ENCODE measurements at places on chromosomes 16 and 17.
A peak's percentile ranks its signal among the peaks of the same experiment; 100 is the strongest.

DNA sequence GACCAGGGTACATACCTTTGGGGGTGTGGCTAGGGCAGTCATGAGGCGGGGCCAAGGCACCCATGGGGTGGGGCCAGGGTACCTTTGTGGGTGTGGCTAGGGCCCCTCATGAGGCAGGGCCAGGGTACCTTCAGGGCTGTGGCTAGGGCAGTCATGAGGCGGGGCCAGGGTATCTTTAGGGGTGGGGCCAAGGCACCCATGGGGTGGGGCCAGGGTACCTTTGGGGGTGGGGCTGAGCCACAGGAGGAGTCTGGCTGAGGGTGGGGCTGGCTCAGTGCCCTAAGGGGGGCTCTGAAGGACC lies 3.5 kb downstream of the GNG13 start:
- no peak for DNase-seq
- H3K4me3 ChIP-seq: no peak overlapping the region
- no peaks in the 10 kb centered on the region for H3K27me3 ChIP-seq
- no peaks in the 10 kb centered on the region for H3K36me3 ChIP-seq
- peaks cover 2% of the 10 kb centered on the region for H3K4me1 ChIP-seq

DNA sequence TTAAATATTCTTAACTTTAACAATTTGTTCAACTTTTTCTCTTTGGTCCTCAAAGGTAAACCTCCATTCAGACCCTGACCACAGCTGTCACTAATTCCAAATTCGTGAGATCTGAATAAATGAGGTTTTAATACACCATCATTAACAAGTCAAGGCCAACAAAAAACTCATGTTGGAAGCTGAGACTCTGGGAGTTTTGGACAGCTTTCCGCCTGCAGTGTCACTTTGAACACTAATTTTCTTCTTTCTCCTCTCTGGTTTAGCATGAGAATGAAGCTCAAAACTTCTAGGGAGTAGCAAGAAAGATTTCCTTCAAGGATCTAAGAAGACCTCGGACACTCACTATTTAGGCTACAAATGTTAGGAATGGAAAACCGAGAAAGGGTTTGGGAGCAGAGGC lies 32.7 kb upstream of the DNAH9 start:
- H3K36me3 ChIP-seq: no peaks in the 10 kb centered on the region
- H3K27me3 ChIP-seq: no peaks in the 10 kb centered on the region
- H3K27ac ChIP-seq: no peak overlapping the region
- DNase-seq: no peak
- H3K4me1 ChIP-seq: no peaks in the 10 kb centered on the region
- H3K4me3 ChIP-seq: no peak overlapping the region

GRCh38 chr17:18920911-18921441 lies 31.0 kb upstream of the SLC5A10 start:
- DNase-seq: peak; percentile 36
- H3K36me3 ChIP-seq: peaks cover 15% of the 10 kb centered on the region
- H3K4me1 ChIP-seq: peaks cover 70% of the 10 kb centered on the region
- H3K27ac ChIP-seq: peak overlapping the region; percentile 54
- H3K4me3 ChIP-seq: peak overlapping the region; percentile 39

GRCh38 chr17:59527931-59528330 lies 37.5 kb upstream of the DHX40 start:
- peaks cover 2% of the 10 kb centered on the region for H3K27me3 ChIP-seq
- no peak overlapping the region for H3K4me3 ChIP-seq
- no peaks in the 10 kb centered on the region for H3K4me1 ChIP-seq
- no peak for DNase-seq
- no peaks in the 10 kb centered on the region for H3K36me3 ChIP-seq

- H3K36me3 ChIP-seq: peaks cover 19% of the 10 kb centered on the region
- peaks cover 2% of the 10 kb centered on the region for H3K4me1 ChIP-seq
These were observed 20.7 kb upstream of the CMTM4 start for GRCh38 chr16:66717112-66717675.

- peaks cover 2% of the 10 kb centered on the region for H3K27me3 ChIP-seq
- DNase-seq: no peak
- H3K36me3 ChIP-seq: no peaks in the 10 kb centered on the region
- H3K4me1 ChIP-seq: no peaks in the 10 kb centered on the region
- H3K27ac ChIP-seq: no peak overlapping the region
- H3K4me3 ChIP-seq: no peak overlapping the region
These were observed 403.4 kb downstream of the GRIN2A start for GRCh38 chr16:9778849-9779248.

- peak; percentile 57 for DNase-seq
- H3K27ac ChIP-seq: peak overlapping the region; percentile 96
- H3K27me3 ChIP-seq: no peaks in the 10 kb centered on the region
- peaks cover 72% of the 10 kb centered on the region for H3K4me1 ChIP-seq
- H3K4me3 ChIP-seq: peak overlapping the region; percentile 84
These were observed 882 bp upstream of the ATP6V0C start for GRCh38 chr16:2512735-2513404.
